ENCODE measurements at places on chromosomes 4 and X.

DNA sequence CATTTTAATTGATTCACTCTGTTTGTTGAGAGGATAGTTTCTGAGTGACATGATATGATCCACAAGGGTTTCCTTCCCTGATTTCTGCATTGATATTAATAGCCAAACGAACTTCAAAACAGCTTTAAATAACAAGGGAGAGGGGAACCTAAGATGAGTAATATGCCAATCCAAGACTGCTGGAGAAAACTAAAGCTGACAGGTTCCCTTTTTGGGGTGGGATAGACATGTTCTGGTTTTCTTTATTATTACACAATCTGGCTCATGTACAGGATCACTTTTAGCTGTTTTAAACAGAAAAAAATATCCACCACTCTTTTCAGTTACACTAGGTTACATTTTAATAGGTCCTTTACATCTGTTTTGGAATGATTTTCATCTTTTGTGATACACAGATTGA is 182.2 kb downstream of the AR start:
- DNase-seq, result peak; percentile 75

DNA sequence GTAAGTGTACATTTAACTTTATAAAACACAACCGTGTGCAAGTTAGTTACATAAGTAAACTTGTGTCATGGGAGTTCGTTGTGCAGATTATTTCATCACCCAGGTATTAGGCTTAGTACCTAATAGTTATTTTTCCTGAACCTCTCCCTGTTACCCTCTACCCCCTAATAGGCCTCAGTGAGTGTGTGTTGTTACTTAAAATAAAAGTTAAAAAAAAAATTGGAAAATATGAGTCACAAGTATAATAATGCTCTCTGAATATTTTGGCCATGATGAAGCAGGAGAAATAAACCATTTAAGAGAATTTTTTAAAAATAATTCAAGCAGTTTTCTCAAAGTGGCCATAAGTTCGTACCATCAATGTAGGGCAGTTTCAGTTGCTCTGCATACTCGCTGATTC is 105.1 kb upstream of the GRID2 start:
- no peak for DNase-seq

DNA sequence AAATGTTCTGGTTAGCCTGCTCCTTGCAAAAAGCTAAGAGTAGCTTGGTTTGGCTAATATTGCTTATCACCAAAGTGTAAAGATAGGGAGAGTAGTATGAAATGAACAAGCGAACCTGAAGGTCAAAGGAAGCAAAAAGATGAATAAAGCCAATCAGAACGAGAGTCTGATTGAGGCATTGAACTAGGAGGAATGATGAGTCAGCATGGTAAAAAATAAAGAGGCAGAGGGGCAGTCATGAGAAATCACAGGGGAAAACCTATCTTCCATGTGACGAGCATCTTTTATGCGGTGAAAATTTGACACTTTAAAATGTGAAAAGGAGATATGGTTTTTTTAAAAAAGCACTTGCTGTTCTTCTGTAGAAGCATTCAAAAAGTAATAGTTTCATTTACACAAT is 533.7 kb downstream of the SPOCK3 start:
- no peak for DNase-seq

DNA sequence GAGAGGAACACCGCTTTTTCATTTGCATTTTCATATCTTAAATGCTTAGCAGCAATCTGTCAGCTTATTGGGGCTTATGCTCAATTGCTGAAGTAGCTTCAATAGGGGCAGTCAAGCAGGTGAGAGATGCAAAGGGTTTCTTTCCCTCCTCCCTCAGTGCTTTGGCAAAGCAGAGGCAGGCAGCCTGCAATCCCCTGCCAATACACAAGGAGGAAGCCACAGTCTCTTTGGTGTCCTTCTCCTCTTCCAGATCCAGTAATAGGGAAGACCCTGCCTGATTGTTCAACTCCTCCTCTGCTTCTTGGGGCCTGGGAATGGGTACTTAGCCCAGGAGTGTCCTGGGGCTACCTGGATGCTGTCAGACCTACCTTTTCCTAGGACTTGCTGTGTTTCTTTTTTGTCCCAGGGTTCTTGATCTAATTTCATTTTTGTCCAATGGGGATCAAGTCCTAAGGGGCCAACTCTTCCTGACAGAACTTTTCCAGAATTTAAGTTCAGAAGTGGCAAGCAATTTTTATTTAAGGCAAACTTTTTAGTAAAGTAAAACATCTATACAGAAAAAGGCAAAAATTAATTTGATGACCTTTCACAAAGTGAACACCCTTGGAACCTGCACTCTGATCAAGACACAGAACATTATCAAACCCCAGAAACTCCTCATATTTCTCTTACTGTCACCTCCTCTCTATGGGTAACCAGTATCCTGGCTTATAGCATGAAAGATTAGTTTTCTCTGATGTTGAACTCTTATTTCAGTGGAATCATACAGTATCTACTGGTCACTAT is 260.3 kb downstream of the PPP3CA start:
- no peak for DNase-seq

DNA sequence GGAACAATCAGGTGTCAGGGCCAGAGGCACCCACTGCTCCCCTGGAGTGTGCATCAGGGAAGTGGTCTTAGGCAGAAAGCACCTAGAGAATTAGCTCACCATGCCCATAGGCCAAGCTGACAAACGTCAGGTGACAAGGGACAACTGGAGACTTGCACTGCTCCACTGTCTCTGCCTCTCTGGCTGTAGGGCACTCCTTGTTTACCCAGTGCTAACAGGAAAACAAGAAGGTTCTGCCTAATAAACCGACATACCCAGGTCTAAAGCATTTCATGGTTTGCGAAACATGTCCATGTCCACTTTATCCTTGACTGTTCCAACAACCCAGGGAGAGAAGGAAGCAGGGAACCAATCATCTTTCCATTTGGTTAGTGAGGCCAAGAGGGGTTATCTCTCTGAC is 92.5 kb upstream of the MAMLD1 start:
- no peak for DNase-seq

- DNase-seq, result no peak
Observed at GRCh38 chr4:23685471-23685870, 204.4 kb downstream of the PPARGC1A start.

- no peak for DNase-seq
Observed at GRCh38 chrX:51899741-51900140, 6.3 kb downstream of the MAGED1 start.

DNA sequence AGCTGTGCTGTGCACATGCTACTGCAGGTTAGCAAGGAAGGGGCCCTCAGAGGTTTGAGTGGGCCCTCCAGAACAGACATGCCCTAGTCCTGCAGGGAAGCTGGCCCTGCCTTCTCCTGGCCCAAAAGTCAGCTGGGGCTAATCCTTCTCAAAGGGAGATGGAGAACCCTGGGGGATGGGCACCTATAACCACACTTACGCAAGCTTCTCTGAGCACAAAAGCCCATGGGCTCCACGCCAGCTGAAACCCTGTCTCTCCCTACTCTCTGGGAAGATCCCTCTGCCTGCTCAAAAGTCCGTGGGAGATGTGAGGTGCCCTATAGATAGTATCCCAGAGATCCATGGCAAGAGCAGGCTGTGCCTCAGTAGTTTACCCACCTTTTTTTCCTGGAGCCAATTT is 58.9 kb upstream of the DKK2 start:
- DNase-seq, result no peak

- DNase-seq, result no peak
Observed at GRCh38 chr4:38324861-38325628, 339.0 kb upstream of the KLF3 start.

- peak; percentile 1 for DNase-seq
Observed at GRCh38 chr4:98352940-98353339, 91.8 kb downstream of the RAP1GDS1 start.

DNA sequence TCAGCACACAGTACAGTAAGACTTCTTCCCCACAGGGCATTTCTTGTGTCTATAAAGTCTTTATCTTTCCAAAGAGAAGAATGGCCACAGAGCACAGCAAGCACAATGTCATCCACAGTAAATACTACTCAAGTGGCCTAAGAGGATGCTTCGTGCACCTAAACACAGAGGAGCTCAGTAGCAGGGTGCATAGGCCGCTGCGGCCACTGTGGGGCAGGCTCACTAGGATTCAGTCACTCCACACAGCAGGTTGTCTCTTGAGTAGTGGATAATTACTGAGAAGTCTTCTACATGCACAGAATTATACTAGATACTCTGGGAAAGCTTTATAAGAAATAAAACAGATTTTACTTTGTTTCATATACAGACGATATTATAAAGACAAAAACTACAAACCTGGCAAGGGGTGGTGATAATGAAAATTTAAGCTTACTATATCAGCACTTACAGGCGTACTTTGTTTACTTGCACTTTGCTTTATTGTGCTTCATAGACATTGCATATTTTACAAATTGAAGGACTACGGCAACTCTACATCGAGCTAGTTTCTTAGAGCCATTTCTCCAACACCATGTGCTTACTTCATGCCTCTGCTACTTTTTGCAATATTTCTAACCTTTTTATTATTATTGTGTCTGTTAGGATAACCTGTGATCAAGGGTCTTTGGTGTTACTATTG is 78.5 kb downstream of the PRDM5 start:
- no peak for DNase-seq

- DNase-seq, result peak; percentile 38
Observed at GRCh38 chrX:68415316-68415715, 18.0 kb downstream of the OPHN1 start.

GRCh38 chr4:78476108-78476704 is 75.4 kb upstream of the ANXA3 start:
- DNase-seq, result no peak

DNA sequence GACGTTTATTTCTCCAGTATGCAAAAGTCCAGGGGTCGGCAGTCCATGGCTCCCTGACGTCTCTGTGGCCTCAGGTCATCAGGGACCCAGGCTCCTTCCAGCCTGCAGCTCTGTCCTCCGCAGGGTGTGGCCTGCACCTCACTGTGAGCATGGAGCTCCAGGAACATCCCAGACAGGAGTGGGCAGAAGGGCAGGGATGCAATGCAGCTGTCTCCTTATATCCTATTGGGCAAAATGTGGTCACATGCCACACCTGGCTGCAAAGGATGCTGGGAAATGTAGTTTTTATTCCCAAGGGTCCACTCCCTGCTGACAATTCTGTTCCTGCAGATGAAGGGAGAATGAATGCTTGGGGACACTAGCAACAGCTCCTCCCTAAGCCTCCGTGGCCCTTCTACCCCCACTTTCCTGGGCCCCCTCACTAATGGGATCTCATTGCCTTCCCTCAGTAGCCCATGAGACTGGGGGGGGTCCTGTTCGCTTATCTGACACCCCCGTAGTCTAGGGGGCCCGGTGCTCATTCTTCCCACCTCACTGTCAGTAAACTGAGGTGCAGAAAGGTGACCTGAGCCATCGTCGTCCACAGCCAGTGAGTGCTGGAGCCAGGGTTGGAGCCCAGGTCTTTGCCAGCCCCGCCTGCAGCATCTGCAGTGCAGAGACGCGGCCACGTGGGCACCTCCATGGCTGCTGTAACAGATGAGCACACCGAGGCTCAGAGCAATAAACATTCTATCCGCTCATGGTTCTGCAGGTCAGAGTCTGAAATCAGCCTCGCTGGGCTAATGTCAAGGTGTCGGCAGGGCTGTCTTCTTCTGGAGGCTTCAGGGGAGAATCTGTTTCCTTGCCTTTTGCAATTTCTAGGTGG is 5.9 kb upstream of the GRPEL1 start:
- DNase-seq, result peak; percentile 28

- no peak for DNase-seq
Observed at GRCh38 chr4:113878668-113879067, 100.8 kb downstream of the ARSJ start.

- DNase-seq, result no peak
Observed at GRCh38 chrX:21905953-21906352, 34.6 kb upstream of the SMS start.

DNA sequence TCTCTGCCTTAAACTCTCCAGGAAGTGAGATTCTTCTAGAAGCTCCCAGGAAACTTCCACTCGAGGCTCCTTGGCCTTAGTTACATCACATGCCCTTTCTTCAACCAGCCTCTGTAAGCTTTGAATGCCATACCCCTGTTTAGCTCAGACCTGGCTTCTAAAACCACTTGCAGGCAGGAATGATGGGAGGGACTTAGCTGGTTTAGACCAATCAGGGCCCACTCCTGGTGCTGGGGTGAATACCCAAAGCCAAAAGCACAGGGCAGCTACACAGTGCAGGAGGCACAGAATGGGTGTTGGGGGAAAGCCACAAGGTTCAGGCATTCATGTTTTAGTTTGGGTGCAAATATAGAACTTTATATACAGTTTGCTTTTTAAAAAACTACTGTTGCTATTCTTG is 296.2 kb downstream of the FRMPD4 start:
- DNase-seq, result no peak

DNA sequence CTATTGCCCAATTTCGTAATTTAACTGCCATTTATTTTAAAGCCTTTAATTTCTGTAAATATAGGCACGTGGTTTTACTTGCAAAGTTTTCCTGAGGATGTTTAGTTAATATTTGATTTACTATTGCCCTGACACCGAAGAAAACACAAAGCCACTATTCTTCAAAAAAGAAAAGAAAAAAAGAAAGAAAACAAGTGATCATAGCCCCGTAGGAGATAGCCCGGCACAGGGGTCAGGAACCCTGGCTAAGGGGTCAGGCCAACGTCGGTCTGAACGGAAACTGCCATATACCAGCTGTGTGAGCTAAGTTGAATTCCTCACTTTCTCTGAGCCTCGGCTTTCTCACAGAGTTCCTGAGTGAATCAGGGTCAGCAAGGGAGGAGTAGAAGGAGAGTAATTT is 17.7 kb upstream of the LAMP2 start:
- DNase-seq, result no peak

DNA sequence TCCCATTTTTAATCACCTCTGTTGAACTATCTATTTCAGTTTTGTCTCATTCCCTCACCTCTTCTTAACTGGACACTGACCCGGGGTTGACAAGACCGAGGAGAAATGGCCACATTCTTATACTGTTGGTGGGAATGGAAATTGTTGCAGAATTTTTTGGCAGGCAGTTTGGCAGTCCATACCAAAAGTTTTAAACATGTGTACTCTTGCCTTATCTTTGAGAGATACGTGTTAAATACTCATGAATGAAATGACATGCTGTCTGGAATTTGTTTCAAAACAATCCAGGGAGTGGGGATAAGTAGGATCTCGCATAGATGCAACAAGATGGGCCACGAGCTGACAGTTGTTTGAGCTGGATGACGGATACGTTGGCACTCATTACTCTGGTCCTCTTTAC is 12.1 kb downstream of the FGFBP1 start:
- no peak for DNase-seq

DNA sequence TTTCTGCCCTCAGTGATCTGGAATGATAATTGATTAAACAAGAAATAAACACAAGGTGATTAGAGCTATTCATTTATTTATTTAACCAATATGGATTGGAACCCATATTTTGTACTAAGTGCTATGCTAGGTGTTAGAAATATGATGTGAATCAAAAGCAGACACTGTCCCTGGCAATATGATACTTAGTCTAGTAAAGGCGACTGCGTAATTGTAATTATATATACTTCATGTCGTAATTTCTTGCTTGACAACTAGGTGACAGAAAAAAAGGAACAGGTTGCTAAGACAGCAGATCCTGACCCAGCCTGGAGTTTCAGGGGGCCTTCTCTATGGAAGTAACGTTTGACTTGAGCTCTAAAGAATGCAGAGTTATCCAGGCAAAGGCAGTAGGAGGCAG is 236.5 kb upstream of the F9 start:
- no peak for DNase-seq

GRCh38 chr4:90078440-90078839 is 48.8 kb upstream of the CCSER1 start:
- peak; percentile 5 for DNase-seq
